CD4-positive, alpha-beta T cell treated with Interleukin-6 at 100 ng/mL for 8 hours (primary cell): ENCODE measurements at places on chromosomes 3 and 15.

- DNase-seq = no peak
Measured at GRCh38 chr3:147246906-147247305, 159.4 kb downstream of the ZIC4 start.

DNA sequence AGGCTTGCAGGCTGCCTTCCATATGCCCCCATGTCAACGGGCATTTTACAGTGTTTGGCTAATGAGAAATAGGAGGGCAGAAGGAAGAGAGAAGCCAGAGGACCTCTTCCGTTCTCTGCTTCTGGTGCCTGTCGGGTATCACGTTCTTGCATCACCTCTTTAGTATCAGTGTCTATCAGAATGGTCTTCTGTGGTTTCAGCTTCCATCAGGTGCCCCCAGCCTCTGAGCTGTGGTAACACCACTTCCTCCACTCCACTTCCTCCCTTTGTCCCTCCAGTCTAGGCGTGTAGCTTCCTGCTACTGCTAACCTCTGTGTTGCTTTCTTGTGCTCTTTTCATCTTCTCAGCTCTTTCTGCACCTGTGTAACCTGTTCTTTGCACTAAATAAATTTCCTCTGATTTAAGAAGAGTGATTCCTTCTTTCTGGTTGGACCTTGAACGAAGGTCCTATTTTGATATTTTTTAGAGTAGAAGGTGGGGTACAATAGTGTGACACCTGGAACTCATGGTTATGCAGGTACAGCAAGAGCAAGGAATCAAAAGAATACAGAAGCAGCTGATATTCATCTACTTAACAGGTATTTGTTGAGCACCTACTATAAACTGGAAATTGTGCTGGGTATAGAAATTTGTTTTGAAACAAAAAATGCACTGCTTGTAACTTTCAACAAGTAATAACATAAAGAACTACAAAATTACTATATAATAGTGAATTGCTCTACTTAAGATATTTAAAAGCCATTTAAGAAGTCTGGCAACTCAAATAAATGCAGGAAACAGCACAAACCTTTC is 27.4 kb upstream of the FOXB1 start:
- peak; percentile 75 for DNase-seq

GRCh38 chr3:59056706-59057105 is 6.9 kb upstream of the CFAP20DC start:
- no peak for DNase-seq

- DNase-seq = no peak
Measured at GRCh38 chr15:37678124-37678523, 256.3 kb upstream of the TMCO5A start.

DNA sequence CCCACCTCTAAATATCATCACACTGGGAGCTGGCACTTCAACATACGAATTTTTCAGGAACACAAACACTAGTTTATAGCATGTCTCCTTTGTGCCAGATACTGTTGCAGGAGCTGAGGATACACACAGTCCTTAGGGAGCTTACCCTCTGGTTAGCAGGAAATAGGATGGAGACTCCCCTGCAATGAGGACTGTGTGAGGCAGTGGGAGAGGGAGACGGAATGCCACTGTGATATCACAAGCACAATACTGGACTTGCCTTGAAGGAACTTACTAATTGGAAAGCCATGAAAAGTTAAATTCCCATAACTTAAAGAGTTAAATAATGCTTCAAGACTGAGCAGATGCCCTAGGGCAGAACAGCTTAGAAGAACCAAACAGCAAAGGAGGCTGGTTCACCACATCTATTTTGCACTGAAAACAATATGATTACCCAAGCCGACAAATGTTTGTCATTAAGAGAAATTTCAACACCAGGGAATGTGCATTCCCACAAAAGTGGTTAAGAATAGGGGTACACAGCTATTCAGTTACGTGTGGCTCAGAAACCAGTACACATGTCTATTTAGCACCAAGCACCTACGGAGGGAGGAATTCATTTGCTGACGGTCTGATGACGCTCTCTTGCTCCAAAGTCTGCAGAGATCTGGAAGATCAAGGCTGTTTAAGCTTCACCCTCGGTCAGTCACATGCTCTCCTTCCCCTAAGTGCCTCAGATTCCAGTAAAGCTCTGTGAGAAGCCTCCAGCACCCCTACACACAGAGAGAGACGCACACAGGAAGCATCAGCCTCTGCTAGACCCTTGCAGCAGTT is 5.2 kb downstream of the TBC1D2B start:
- DNase-seq = peak; percentile 49
